NCI-H446 treated with DMSO at 0.1 percent for 48 hours (cell line): ENCODE measurements at places on chromosomes 2 and 18.

GRCh38 chr2:160228141-160228917 lies 28.3 kb upstream of the ITGB6 start:
- DNase-seq: no peak

- DNase-seq: no peak
These were observed 134.8 kb upstream of the AGAP1 start for GRCh38 chr2:235358981-235359471.

GRCh38 chr2:192499476-192499875 lies 304.7 kb upstream of the TMEFF2 start:
- no peak for DNase-seq

DNA sequence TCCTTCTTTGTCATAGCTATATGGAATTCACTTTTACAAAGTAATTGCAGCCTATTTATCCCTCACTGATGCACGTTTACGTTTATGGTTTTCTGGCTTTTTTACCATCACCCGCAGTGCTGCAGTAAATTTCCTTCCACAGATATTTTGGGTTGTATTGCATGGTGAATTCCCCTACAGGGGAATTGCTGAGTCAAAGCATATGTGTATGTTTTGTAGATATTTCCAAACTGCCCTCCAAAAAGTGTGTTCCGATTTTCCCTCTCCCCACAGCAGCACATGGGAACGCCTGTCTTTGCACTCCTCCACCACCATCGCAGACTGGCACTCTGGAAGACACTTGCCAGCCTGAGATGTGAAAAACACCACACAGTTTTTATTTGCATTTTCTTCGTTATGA lies 80.6 kb upstream of the UXS1 start:
- no peak for DNase-seq

GRCh38 chr2:212360068-212360460 lies 178.5 kb downstream of the ERBB4 start:
- DNase-seq: peak; percentile 77

GRCh38 chr2:76870011-76870410 lies 652.2 kb downstream of the LRRTM4 start:
- no peak for DNase-seq

- DNase-seq: peak; percentile 36
These were observed 256.8 kb downstream of the RNF152 start for GRCh38 chr18:61635901-61636528.
